Smooth muscle cell of the brain vasculature (primary cell): ENCODE measurements at places on chromosomes 16 and 17.

GRCh38 chr16:69938981-69939820 lies 11.9 kb upstream of the CLEC18A start:
- no peak for DNase-seq

- no peak for DNase-seq
Measured at GRCh38 chr17:33989361-33990148, 265.5 kb upstream of the CCL2 start.

DNA sequence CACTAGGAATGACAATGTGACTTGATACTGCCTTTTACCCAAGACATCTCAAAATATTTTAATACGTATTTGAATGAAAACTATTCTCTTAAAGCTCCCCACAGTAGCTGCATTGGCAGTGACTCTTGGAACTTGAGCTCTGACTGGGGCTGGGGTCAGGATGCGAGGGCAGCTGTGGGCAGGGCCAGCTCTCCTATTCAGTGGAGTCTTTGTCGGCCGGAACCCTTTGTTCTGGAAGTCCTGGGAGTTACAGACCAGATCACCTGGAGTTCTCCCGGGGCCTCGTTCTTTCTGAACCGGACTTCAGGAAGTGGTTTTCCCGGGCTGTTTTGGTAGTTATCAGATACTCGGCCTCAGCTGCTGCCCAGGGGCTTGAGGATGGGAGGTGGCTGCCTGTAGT lies 84.9 kb downstream of the NPIPB11 start:
- no peak for DNase-seq

DNA sequence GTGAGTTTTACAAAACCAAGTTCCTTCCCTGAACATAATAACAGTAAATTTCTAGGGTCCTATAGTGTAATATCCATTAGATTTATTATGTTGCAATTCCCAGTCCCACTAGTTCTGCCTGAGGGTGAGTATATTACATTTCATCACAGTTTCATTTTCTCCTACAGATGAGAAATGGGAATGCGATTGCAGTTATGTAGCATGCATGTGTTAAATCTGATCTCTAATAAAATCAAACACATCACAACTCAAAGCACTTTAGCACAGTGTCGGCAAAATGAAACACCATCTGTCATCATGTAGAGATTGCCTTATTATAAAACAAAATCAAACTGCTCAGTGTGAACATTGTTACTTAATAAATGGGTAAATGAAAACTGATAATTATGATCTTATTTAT lies 180.5 kb upstream of the TOX3 start:
- DNase-seq: no peak

DNA sequence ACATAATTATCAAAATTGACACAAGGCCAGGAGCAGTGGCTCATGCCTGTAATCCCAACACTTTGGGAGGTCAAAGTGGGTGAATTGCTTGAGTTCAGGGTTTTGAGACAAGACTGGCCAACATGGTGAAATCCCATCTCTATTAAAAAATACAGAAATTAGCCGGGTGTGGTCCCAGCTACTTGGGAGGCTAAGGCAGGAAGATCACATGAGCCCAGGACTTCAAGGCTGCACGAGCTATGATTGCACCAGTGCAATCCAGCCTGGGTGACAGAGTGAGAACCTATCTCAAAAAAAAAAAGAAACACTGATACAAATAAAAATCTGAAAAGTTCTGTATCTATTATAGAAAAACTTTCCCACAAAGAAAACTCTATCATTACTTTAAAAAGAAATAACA lies 15.5 kb downstream of the MYH10 start:
- DNase-seq: no peak

GRCh38 chr16:87713451-87714229 lies 52.1 kb downstream of the KLHDC4 start:
- DNase-seq: no peak

- peak; percentile 68 for DNase-seq
Measured at GRCh38 chr17:30824356-30825145, at the start of gene CRLF3. TSS of gene CRLF3 (minus strand) at chr17:30824692. CDS start at chr17:30824651, 41 bp downstream.

DNA sequence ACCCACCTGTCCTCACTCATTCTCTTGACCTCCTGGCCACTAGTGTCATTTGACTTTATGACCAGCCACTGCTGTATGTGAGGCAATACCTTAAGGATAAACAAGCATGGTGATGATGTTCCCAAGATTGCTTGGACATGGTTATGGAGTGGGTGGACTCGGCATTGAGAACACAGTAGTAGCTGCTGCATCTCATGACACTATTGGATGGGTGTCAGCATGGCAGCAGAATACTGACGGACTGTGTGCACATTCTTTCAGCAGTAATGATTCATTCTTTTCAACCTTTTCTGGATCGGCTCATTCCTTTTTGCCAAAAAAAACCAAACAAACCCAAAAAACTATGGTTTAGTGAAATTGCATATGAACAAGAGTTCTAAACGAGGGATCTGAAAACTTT lies 13.5 kb downstream of the SPECC1 start:
- DNase-seq: no peak

GRCh38 chr17:48445248-48445620 lies 15.2 kb upstream of the SKAP1 start:
- no peak for DNase-seq

DNA sequence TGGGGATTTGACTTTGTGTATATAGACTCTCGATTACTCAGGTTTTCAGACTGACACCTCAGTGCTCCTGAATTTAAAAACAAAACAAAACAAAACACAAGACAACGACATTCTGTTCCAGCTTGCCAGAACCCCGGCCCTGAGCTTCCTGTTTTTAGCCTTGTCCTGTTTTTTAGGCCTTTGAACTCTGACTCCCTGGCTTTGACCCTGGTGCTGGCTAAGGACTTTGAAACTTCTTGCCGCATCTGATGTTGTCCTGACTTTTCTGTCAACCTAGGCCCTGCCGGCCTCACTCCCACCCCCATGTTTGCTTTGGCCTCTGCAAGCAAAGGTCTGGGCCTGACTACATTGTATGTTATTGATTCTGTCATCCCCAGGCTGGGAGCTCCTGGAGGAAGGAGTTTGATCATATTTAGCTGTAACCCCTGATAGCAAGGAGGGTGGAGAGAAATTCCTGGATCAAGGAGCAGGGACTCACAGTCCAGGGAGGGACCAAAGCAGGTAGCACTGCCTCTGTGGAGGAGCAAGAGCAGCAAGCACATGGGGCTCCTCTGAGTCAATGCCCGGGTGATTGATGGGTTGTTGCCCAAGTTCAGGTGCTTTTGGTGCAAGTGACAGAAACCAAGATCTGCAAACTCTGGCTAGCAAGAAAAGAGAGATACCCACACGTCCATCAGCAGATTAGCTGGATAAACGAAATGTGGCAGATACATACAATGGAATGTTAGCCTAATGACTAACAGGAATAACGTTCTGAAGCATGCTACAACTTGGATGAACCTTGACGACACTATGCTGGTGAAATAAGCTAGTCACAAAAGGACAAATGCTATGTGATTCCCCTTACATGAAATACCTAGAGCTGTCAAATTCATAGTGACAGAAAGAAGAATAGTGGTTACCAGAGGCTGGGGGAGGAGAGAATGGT lies 7.7 kb downstream of the CCL16 start:
- DNase-seq: no peak

DNA sequence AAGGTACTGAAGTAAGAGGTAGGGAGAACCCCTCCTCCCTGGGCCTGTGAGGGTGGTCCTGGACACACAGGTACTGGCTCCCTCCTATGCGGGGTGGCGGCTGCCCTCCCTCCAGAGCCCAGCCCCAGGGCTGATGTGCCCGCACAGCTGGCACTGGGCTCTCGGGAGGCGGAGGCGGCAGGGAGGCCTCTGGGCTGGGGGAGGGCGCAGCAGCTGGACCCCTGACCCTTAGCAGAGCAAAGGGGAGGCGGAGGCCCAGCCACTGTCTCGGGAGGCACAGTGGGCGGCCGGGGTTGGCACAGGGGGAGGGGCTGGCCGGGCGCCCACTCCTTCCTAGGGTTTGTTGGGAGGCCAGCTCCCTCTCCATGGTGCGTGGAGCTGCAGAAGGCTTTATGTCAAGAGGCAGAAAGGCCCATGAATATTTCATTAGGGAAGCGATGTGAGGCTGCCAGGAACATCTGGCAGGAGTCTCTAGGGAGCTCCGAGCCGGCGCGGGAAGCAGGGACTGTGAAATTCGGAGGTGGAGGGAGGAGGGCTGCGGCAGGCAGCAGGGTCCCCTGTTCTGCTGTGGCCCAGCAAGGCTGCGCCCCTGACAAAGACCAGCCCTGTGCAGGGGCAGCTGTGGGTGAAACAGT lies 44.1 kb upstream of the ACSF3 start:
- no peak for DNase-seq

DNA sequence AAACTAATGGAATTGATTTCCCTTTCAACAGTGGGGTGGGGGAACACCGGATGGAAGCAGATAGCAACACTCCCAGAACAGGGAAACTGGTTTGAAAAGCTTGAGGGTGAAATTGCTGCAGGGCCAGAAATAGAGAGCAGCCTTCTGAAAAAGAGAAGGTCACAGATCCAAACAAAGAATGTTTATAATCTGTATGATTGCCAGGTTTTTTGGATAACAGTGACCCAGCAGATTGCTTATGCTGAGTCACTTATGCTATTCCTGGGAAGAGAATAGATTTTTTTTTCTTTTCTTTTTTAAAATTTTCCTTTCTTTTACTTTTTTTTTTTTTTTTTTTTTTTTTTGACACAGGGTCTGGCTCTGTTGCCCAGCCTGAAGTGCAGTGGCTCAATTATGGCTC lies 641.3 kb downstream of the KCNJ2 start:
- DNase-seq: no peak

GRCh38 chr17:62675260-62675659 lies 47.8 kb downstream of the MRC2 start:
- no peak for DNase-seq

GRCh38 chr16:2162676-2163118 lies 7.1 kb downstream of the TRAF7 start:
- DNase-seq: no peak

GRCh38 chr17:79415909-79416308 lies 194.9 kb downstream of the RBFOX3 start:
- DNase-seq: no peak

- no peak for DNase-seq
Measured at GRCh38 chr17:72705905-72706395, 386.5 kb downstream of the SLC39A11 start.

- DNase-seq: no peak
Measured at GRCh38 chr16:55913716-55914115, 38.5 kb upstream of the CES5A start.

DNA sequence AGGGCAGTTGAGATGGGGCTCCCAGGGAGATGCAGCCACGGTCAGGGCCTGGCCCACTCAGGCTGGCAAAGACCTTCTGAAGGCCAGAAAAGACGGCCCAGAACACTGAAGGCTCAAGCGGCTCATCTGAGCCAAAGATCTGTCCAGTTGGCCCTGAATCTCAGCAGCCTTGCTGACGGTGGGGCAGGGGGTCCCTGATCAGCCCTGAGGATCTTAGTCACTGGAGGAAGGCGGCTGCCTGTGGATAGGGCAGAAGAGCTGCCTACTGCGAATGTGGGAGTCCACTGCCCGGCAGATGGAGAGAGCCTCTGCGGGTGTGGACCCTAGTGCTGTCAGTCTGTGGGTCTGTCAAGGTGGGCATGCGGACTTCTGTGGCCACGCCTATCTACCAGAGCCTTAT lies 1738.2 kb downstream of the TP53TG3F start:
- DNase-seq: no peak

- no peak for DNase-seq
Measured at GRCh38 chr16:29821643-29822115, 1.4 kb downstream of the MVP start.

GRCh38 chr16:67229906-67230808 lies 3.2 kb downstream of the TMEM208 start:
- no peak for DNase-seq

GRCh38 chr16:16021020-16021419 lies 71.6 kb downstream of the ABCC1 start:
- no peak for DNase-seq

DNA sequence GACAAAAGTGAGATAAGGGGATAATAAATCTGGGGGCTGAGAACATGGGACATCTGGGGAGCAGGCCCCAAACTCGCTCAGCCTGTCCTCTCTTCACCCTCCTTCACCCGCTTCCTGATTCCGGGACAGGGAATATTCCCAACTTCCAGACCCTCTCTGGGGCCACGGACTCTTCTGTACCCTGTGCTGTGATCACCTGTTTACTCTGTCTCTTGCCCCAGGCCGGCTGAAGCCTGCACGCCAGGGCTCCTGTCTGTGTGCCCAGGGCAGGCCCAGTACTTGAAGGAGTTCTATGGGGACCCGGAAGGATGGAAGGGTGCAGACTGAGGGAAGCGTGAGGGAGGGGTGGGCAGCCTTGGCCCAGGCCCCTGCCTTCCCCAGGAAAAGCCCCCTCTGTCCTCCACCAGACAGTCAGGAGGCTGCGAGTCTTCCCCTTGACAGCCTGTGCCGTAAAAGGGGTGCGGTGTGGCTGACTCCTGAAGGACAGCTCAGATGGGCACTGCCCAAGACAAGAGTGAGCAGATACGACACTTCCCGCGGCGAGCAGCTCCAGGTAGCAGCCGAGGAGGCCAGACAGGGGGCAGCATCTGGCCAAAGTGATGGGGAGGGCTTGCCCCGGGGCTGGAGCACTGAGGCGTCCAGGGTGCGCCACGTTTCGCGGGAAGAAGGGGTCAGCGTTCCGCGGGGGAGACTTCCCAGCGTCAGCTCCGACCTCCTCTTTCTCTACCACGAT lies 1.0 kb upstream of the CCNF start:
- peak; percentile 12 for DNase-seq

GRCh38 chr16:49021136-49021535 lies 260.5 kb downstream of the CBLN1 start:
- no peak for DNase-seq

- no peak for DNase-seq
Measured at GRCh38 chr17:31754239-31754945, 104.7 kb downstream of the COPRS start.

DNA sequence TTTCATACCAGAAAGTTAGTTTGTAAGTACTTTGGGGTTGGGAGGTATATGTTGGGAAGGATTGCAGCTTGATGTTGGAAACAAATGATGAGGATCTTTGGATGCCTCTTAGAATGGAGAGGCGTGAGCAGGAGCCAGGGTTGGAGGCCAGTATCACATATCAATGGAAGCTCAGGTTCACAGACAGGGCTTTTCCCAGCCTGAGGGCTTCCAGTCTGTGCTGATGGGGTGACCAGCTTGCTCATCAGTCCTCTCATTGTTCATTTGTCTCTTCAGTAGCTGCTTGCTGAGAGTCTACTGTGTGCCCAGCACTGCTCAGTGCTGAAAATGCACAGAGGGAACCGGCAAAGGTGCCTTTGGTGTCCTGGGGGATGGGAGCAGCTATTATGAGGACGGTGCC lies 5.8 kb downstream of the DNAAF1 start:
- no peak for DNase-seq

DNA sequence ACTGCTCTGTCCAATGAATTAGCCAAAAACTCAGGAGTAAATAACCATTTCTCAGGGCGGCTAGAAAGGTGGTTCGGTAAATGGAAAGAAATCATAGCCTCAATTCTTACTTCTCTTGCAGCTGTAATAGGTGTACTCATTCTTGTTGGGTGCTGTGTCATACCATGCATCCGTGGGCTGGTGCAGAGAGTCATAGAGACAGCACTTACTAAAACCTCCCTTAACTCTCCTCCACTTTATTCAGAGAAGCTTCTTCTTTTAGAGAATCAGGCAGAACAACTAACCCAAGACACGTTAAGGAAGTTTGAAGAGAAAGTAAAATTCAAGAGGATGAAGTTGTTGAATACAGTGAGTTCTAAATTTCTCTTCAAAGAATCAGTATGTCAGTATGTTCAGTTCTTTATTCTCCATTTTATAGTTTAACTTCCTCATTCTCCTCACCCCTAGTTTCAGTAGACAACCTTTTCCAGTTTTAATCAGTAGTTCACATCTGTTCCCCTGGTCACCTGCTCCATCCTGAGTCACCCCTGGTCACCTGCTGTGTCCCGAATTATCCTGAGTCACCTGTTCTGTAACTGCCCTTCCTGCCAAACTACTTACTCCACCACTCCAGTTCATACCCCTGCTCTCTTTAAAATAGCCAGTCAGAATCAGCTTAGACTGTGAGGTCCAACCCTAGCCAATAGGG lies 85.9 kb downstream of the EMP2 start:
- DNase-seq: no peak
